ENCODE measurements at places on chromosomes 1 and 21.

GRCh38 chr1:22930240-22930912, 42.3 kb downstream of the LACTBL1 start:
- peak; percentile 55 for DNase-seq

- no peak for DNase-seq
These were observed 687.7 kb downstream of the MATN1 start for GRCh38 chr1:30035522-30036228.

DNA sequence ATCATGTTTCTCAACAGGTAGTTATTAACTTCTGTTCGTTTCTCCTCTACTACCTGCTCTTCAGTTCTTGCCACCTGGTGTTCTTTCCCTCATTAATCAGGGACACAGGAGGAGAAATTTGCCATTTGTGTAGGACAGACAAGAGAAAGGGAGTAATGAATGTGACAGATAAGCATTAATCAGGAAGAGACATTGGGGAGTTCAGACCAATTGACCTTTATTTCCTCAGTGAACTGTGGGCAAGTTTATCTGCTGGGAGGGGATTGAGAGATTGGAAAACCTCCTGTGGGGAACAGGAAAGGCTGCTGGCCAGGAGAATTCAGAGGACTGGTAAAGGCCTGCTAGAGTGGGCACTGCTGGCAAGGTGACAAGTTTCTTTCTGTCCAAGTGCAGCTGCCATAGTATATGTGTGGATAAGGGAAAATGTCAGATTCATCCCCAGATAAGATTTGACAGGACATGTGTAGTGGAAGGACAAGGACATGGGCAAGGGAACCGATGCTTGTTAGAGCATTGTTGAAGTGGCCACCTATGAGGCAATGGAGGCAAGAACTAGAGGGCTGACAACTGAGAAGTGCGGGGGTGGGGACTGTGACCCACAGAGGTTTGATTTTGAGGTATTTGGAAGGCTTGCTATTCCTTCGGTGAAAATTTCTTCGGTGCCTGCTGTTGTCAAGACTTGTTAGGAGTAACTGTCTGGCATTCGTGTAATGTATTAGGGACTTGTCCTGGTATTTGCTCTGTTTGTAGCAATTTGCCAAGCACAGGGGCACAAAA, 12.6 kb downstream of the SZT2 start:
- peak; percentile 68 for DNase-seq

DNA sequence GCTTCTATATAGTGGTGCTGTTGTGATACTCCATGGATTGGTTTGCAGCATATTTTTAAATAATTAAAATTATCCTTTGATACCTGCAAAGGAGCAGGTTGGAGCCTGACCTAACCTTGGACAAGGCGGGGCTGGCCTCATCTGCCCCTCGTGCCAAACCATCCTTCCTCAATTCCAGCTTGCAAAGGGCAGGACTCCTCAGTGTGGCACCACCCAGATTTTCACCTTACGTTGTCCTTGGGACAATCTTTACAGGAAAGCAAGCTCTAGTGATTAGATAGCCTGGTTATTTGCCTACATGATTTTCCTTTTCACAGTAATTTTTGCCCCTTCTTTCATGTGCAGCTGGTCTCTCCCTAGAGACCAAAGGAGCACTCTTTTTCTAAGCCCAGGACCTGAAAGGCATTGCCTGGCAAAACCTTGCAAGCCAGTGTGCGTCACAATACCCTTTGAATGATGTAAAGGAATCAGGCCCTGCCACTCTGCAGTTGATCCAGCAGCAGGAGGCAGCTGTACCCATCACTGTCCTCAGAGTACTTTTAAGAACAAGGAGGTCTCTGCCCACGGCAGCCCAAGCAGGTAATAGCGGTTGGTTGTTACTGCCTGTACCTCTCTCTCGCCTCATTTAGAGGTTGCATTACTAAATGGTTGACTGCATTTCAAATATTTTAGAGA, 99.4 kb downstream of the ADSS2 start:
- no peak for DNase-seq

- DNase-seq, result no peak
These were observed 95.3 kb downstream of the MTR start for GRCh38 chr1:236890152-236891056.

GRCh38 chr1:20735581-20736111, 3.1 kb upstream of the SH2D5 start:
- DNase-seq, result no peak

DNA sequence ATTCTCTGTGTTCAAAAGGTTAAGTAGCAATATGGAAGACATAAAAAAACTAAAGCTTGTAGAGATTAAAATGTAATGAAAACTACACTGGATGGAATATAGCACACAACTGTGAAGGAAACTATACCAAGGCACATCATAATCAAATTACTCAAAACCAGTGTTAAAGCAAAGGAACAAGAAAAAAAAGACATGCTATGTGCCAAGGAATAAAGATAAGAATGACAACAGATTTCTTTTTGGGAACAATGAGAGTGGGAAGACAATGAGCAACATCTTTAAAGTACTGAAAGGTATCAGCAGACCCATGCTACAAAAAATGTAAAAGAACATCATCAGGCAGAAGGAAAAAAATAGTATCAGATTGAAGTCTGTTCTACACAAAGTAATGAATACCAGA, 157.8 kb downstream of the VPS13D start:
- peak; percentile 27 for DNase-seq

DNA sequence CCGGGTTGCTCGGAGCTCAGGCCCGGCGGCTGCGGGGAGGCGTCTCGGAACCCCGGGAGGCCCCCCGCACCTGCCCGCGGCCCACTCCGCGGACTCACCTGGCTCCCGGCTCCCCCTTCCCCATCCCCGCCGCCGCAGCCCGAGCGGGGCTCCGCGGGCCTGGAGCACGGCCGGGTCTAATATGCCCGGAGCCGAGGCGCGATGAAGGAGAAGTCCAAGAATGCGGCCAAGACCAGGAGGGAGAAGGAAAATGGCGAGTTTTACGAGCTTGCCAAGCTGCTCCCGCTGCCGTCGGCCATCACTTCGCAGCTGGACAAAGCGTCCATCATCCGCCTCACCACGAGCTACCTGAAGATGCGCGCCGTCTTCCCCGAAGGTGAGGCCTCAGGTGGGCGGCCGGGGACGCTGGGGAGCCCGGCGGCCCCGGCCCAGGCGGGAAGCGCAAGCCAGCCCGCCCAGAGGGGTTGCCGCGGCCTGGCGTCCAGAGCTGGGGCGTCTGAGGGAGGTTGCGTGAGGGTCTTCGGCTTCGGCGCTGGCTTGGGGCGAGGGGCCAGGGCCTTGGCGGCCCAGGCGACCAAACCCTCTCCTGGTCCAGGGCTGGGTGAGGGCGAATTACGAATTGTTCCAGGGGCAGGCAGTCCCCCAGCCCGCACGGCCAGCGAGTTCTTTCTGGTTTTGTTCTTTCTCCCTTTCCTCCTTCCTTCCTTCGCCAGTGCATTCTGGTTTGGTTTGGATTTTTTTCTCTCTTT, 805 bp downstream of the SIM2 start:
- DNase-seq, result no peak

DNA sequence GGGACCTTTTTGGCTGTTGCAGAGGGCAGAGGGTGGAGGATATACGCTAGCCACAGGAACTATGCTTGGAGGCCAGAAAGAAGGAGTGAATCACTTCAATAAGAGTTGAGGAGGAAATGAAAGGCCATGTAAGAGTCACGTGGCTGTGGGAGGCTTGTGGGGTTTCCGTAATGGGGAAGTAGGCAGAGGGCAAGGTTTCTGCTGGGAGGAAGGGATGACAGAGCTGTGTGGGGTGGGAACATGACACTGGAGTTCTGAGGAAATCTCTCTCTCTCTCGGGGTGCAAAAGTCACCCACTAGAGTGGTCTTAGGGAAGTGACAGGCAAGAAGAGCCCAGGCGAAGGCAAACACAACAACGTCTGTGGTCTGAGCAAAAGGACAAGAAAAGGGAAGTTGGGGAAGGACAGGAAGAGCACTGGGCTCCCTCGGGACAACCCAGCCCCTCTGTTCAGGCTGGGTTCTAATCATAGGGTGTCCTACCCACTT, 3.9 kb upstream of the CD1C start:
- DNase-seq, result peak; percentile 27

DNA sequence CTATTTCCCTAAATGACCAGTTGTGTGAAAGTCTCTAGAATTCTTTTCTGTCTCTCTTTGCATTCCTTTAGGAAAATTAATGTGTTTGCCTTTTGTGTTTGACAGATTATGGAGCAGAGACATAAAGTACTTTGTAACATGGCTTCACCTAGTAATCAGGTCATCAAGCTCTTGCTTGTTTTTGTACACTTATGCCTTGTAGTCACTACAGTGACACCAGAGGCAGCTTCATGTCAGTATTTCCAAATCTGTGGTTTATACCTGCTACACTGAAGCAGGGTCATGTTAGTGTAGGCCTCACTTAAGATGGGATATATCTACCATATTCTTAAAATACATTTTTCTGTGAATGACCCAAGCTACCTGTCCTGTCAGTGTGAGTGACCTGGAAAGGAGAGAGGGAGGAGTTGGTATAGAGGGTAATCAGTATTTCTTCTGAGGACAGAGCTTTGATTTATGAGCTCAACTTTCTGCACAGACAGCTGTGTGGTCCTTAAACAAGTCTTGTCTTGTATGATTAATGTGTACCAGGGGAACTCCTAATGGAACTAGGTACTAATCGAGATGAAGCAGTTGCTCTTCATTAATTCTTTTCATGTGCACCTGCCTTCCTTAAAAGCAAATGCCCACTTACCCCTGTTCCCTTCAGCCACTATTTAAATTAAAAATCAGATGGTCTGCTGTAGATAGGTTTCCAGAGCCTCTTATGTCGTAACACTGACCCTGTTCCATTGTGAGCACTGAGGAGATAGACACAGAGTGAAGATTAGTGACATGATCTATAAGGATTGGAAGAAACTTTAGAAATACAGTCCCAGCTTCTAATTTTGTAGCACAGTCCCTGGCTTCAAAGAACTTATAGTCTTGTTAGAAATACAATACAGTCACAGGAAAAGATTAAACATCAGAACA, 45.7 kb downstream of the MACO1 start:
- no peak for DNase-seq

Measured in hematopoietic multipotent progenitor cell treated with erythropoietin and hydrocortisone succinate and interleukin-3 and kit ligand, for 8 days (in vitro differentiated cells).